Neural crest cell (in vitro differentiated cells): ENCODE measurements at places on chromosomes 5 and 9. TPM values are rescaled to one million over a fixed set of nuclear protein-coding genes. Genes with fewer than 3 reads are reported as not detected.

GRCh38 chr5:41575110-41575779 lies 64.8 kb upstream of the PLCXD3 start:
- no peak overlapping the region for H3K4me3 ChIP-seq
- no peak overlapping the region for H3K27ac ChIP-seq
- H3K4me1 ChIP-seq: no peaks in the 10 kb centered on the region
- H3K27me3 ChIP-seq: no peaks in the 10 kb centered on the region
- DNase-seq: no peak

- H3K4me1 ChIP-seq: peaks cover 26% of the 10 kb centered on the region
- no peak overlapping the region for H3K4me3 ChIP-seq
- H3K27me3 ChIP-seq: no peaks in the 10 kb centered on the region
- no peak overlapping the region for H3K27ac ChIP-seq
Measured at GRCh38 chr9:79698967-79699366, 127.2 kb downstream of the TLE4 start.

DNA sequence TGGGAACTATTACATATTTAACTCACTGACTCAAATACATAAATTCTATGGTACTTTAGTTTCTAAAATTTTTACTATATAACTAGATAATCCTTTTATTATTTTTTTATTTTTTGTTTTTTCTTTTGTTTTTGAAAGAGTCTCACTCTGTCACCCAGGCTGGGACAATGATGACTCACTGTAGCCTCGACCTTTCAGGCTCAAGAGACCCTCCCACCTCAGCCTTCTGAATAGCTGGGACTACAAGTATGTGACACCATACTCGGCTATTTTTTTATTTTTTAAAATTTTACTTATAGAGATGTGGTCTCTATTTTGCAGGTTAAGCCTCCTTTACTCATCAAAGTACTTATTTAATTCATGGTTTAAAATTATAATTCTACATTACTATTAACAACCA lies 92.2 kb upstream of the SLCO4C1 start:
- no peak overlapping the region for H3K27ac ChIP-seq
- no peaks in the 10 kb centered on the region for H3K36me3 ChIP-seq
- no peak overlapping the region for H3K4me3 ChIP-seq
- no peak for DNase-seq

DNA sequence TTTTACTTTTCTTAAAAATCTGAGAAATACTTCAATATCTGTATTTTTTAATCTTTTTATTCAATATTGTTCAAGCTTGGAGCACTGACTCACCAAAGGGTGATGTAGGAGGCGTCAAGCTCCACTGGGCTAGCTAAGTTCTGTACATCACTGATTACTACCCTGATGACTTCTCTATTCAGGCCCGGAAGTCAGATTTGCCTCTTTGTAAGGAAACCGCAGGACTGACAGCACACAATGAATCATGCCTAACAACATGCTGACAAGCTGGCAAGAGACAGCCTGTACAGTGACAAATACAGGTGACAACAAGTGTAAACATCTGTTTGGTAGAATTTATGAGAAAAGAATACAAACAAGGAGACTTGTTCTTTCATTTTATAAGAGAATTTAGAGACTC lies 627.9 kb upstream of the RORB start:
- H3K27ac ChIP-seq: no peak overlapping the region
- DNase-seq: no peak
- H3K4me1 ChIP-seq: peaks cover 12% of the 10 kb centered on the region
- H3K4me3 ChIP-seq: no peak overlapping the region

- no peaks in the 10 kb centered on the region for H3K36me3 ChIP-seq
- no peaks in the 10 kb centered on the region for H3K27me3 ChIP-seq
- no peak for DNase-seq
- peaks cover 35% of the 10 kb centered on the region for H3K4me1 ChIP-seq
Measured at GRCh38 chr5:110257971-110258370, 468.5 kb downstream of the TMEM232 start.

DNA sequence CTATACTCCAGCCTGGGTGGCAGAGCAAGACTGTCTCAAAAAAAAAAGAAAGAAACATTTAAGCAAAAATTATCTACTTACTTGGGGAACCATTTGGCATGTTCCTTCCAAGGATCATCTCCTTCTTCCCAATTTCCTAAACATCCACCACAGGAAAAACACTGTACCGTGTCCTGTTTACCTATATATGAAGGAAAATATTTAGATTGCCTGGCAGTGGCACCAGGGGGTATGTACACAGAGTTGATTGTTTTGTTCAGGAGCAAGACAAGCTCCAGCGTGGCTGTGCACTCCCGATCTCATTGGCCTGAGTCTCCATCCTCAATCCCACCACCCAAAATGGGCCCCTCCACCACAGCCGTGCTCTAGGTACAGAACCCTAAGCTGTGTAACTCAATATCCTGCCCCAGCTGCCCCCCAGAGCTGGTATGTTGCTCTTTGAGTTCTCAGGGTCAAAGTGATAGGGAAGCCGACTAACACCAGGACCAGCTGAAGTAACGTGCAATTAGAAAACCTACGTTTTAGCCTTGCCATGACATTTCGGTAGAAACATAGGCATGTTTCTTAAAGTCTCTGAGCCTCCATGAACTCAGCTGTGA lies 13.8 kb downstream of the NAIP start:
- H3K4me1 ChIP-seq: no peaks in the 10 kb centered on the region
- no peaks in the 10 kb centered on the region for H3K36me3 ChIP-seq
- H3K27me3 ChIP-seq: no peaks in the 10 kb centered on the region
- no peak overlapping the region for H3K4me3 ChIP-seq
- H3K27ac ChIP-seq: no peak overlapping the region
- no peak for DNase-seq

GRCh38 chr5:10057356-10057755 lies 192.3 kb downstream of the ATPSCKMT start:
- H3K27me3 ChIP-seq: peaks cover 3% of the 10 kb centered on the region
- no peaks in the 10 kb centered on the region for H3K4me1 ChIP-seq
- H3K27ac ChIP-seq: peak overlapping the region; percentile 54
- no peak overlapping the region for H3K4me3 ChIP-seq
- H3K36me3 ChIP-seq: peaks cover 6% of the 10 kb centered on the region

DNA sequence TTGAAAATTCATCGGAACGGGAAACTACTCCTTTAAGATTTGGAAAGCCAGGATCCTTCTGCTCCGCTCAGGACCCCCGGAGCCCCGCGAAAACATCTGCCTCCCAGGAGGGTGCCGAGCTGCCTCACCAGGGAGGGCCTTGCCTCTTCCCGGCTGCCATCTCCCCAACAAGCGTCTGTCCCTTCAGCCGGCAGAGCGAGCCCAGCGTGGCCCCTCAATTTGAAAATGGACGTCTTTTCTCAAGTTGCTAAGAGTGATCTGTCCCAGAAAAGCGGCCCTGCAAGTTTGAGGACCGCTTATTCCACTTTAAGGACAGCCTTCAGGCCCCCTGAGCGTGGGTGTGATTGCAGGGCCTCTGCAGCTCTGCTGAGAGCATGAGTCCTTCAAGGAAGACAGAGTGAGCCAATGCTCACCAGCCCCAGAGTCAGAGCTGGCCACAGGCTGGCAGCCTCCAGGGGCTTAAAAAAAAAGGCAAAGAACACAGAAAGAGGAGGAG lies 101.3 kb downstream of the PHF2 start:
- H3K4me1 ChIP-seq: peaks cover 5% of the 10 kb centered on the region
- H3K27ac ChIP-seq: no peak overlapping the region
- H3K36me3 ChIP-seq: peaks cover 2% of the 10 kb centered on the region
- DNase-seq: no peak

DNA sequence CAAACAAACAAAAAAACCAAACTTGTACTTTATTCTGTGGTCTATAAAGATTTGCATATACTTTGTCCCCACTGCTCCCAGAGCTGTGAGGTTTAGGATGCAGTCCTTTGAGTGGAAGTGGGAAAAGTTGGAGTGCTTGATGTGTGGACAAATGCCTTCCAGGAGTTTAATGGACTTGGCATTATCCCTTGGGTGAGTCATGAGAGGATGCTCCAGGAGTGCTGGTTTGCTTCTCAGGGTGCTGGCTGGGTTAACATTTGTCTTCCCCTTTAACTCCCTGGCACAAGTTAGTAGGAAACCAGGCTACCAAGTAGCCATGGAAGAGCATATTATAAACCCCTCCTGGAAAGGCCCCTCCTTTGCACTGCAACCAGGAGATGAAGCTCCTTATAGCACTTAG lies 417.4 kb upstream of the RIOK2 start:
- no peak overlapping the region for H3K27ac ChIP-seq
- DNase-seq: no peak
- peaks cover 15% of the 10 kb centered on the region for H3K36me3 ChIP-seq
- H3K27me3 ChIP-seq: no peaks in the 10 kb centered on the region
- no peak overlapping the region for H3K4me3 ChIP-seq

SLC1A3 gene
- total RNA-seq: 24.4 and 26.5 TPM in 2 replicates

RASEF gene
- total RNA-seq: 0.16 TPM in 1 of 2 replicates, not detected in the other

FBN2 gene
- total RNA-seq: 58.3 and 59.7 TPM in 2 replicates

TNFSF15 gene
- total RNA-seq: not detected in 2 replicates
